ENCODE measurements at places on chromosomes 12 and 14.

- DNase-seq: no peak
These were observed 475.4 kb downstream of the NPAS3 start for GRCh38 chr14:33414041-33414440.

GRCh38 chr14:92704821-92705220 is 43.6 kb downstream of the LGMN start:
- DNase-seq: no peak

DNA sequence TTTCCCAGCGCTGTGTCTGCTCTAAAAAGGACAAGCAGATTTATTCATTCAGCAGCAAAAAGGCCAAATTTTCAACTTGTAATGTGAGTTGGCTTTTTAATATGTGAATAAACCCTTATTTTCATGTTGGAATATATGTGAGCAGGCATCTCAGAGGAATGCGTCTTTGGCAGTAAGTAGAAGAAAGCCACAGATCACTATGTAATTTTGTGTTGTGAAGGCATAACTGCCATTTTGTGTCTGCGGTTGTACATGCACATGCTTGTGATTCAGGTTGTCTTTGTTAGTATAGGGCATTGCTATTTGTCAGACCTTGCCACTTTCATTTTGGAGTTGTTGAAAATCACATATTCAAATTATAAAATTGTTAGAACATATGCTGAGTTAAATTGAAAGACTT is 398.8 kb upstream of the RGS6 start:
- no peak for DNase-seq

- DNase-seq: no peak
These were observed 17.4 kb downstream of the GPRC5D start for GRCh38 chr12:12934556-12934955.

GRCh38 chr14:99930420-99931274 is 134.6 kb upstream of the EVL start:
- no peak for DNase-seq

GRCh38 chr14:90381999-90382451 is 14.8 kb upstream of the CALM1 start:
- DNase-seq: no peak
